Foreskin keratinocyte (primary cell): ENCODE measurements at places on chromosomes 11 and 22.

- DNase-seq: no peak
Measured at GRCh38 chr11:75087319-75088305, 9.1 kb downstream of the OR2AT4 start.

- no peak for DNase-seq
Measured at GRCh38 chr11:3111466-3111865, 53.6 kb downstream of the OSBPL5 start.

DNA sequence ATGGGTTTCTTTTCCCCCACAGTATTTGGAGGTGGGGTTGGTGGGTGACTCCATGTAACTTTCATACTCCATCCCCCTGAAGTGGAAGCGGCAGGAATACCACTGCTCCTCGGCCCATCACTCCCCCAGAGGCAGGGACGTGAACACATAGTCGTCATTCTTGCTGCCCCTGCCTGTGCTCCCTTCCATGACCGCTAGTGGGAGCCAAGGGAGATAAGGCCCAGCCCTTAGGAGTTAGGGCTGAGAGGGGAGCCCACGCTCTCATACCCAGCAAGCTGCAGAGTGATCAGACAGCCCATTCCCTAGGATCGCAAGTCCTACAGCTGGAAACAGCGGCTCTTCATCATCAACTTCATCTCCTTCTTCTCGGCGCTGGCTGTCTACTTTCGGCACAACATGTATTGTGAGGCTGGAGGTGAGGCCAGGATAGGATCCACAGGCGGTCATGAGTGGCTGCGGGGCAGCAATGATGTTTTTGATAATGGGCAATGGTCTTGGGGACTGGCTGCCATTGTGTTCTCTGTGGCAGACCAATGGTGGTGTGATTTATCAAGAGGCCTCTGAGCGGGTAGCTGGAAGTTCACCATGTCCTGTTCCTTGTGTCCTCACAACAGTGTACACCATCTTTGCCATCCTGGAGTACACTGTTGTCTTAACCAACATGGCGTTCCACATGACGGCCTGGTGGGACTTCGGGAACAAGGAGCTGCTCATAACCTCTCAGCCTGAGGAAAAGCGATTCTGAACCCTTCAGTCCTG, 15.9 kb downstream of the RHOG start:
- no peak for DNase-seq

- peak; percentile 34 for DNase-seq
Measured at GRCh38 chr11:70191495-70192140, 11.5 kb upstream of the FADD start.
